ENCODE measurements at places on chromosomes 13 and 19. TPM values are rescaled to one million over a fixed set of nuclear protein-coding genes. Genes with fewer than 3 reads are reported as not detected.

Gene ZBTB7A
- 9.3 TPM for polyA plus RNA-seq

Gene RNF126
- 13.8 TPM for polyA plus RNA-seq

Gene MTMR6
- 24.2 TPM for polyA plus RNA-seq

Gene SIGLEC12
- not detected for polyA plus RNA-seq

Gene RGS9BP
- not detected for polyA plus RNA-seq

Gene ZNF799
- 14.4 TPM for polyA plus RNA-seq

Gene ZNF223
- 13.1 TPM for polyA plus RNA-seq

Gene TICAM1
- polyA plus RNA-seq = 5.7 TPM

Data from right lung (tissue), 10 donors.